ENCODE measurements at places on chromosomes 3 and 15.

- DNase-seq = no peak
Observed at GRCh38 chr15:76776480-76776879, 128.7 kb downstream of the SCAPER start.

- DNase-seq = no peak
Observed at GRCh38 chr15:25950014-25950413, 86.9 kb upstream of the ATP10A start.

DNA sequence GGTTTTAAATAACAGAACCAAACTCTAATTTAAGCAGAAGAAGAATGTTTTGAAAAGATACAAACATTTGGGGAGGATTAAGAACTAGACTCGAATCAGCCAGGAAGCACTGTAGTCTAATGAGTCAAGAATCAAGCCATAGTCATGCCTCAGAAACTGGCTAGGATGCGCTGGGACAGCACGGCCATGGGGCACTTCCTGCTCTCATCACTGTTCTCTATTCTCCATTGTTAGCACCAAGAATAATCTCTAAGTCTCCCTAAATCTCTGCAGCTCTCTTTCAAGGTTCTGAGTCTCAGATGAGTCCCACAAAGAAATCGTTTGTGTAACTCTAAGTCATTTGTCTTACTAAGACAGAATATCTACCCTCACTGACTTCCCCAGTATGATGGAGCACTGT lies 399.0 kb upstream of the KCNMB2 start:
- no peak for DNase-seq

GRCh38 chr3:172511783-172512762 lies 11.2 kb downstream of the TNFSF10 start:
- peak; percentile 47 for DNase-seq

DNA sequence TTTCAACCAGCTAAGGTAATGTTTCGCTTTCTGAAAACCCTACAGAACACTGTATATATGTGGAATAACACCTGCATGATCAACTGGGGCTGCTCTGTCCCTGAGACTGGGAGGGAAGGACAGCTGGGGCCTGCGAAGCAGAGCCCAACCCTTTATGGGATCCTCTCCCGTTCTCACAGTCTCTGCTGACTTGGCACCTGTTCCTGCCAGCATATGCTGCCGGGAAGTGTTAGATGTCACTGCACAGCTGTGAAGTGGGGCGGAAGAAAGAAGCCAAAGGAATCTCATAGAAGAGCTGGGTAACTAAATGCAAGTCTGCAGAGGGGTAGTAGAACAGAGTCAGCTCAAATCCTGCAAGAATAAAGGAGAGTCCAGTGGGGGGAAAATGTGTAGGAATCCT lies 29.6 kb downstream of the LRRC3B start:
- no peak for DNase-seq

GRCh38 chr3:157078131-157078810 lies 81.7 kb downstream of the CCNL1 start:
- no peak for DNase-seq

- no peak for DNase-seq
Observed at GRCh38 chr15:93583968-93584367, 495.0 kb upstream of the RGMA start.

GRCh38 chr15:50633653-50634052 lies 52.9 kb downstream of the TRPM7 start:
- no peak for DNase-seq

- DNase-seq = peak; percentile 1
Observed at GRCh38 chr15:70762469-70763119, 764 bp downstream of the UACA start.

DNA sequence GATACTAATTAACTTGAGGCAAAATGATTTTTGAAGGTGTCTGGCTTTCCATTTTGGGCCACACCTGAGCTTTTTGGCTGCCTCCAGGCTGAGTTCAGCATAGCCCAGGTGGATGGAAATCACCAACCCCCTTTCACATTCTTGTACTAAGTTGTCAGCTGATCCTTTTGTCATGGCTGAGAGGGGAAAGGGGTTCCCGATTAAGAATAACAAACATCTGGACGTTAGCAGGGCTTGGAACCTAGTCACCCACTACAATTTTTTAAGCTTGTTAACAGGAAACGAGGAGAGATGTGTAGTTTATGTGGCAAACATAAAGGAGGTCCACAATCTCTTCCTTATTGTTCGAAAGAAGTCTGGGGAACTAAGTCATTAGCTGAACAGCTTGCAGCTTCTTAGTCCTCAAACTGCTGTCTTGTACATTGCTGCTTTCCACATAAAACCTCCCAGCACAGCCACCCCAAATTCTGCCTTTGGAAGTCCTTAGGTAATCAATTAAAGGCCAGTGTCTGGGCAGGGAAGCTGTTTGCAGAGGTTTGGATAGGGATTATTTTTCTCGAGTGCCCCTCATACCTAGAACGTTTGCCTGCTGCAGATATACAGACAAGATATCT lies 5.0 kb downstream of the NR2F2 start:
- DNase-seq = no peak

- no peak for DNase-seq
Observed at GRCh38 chr3:60169755-60170154, 1081.5 kb downstream of the FHIT start.

GRCh38 chr3:162865466-162865865 lies 1368.9 kb downstream of the OTOL1 start:
- DNase-seq = no peak

DNA sequence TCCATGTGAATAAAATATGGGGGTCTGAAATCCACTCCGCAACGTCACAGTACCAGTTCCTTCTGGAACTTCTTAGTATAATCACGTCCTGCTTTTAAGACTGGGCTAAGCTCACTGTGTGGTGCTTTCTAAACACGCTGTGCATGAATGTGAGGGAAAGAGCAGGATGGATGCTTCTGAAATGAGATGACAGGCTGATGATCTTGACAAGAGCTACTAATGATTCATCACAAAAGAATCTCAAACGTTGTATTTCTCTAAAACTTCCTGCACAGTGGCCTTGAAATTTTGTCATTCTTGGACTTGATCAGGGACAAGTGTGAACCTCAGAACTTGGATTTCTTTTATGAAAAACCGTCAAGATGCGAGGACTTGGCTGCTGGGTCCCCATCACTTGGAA lies 221.4 kb downstream of the CADPS start:
- DNase-seq = no peak

DNA sequence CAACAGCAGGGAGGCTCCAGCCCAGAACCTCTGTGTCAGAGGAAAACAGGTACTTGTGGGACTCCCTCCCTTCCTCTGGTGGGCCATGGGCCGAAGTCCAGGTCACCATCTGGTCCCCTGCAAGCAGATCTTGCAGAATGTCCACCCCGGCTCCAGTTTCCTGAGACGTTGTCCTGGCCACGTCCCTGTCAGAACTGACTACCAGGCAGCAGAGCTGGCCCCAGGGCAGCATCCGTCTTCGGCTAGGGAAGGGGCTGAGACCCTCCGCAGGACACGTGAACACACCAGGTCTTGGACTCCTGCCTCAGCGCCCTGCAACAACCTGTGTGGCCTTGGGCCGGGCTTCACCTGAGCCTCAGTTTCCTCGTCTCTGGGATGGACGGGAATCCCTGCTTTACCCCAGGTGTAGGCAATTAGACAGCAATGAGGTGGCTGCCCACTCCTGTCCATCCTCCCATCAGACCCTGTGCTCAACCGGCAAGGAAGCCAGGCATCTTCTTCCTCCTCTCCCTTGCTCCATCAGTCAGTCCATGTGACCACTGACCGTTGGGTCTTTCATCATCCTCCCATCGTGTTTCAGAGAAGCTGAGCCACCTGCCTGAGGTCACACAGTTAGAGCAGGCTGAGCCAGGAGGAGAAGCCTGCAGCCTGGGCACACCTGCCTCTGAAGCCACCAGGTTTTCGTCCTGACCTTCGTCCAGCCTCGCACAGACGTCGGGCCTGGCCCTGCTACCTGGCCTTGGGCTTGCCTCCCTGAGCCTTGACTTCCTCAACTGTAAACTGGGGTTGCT lies 8.9 kb upstream of the PRKCD start:
- DNase-seq = no peak

- DNase-seq = no peak
Observed at GRCh38 chr3:156769721-156770654, 56.2 kb upstream of the LEKR1 start.

DNA sequence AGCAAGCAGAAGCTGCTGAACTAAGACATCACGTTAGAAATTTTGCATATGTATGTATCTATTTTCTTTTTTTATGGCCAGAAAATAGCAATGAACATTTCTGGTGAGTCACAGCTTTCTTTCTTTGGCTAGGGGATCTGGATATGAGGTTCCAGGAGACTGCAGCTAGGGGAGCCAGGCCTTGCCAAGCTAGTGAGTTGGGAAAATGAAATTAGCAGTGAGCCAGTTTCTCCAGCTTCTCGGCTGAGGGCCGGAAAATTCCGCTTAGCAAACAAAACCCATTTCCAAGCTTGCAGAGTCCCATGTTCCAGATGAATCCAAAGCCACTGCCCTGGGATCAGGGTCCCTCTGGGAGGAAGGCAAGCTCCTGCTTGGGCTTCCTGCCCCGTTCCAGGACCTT lies 137.6 kb downstream of the SRGAP3 start:
- no peak for DNase-seq

DNA sequence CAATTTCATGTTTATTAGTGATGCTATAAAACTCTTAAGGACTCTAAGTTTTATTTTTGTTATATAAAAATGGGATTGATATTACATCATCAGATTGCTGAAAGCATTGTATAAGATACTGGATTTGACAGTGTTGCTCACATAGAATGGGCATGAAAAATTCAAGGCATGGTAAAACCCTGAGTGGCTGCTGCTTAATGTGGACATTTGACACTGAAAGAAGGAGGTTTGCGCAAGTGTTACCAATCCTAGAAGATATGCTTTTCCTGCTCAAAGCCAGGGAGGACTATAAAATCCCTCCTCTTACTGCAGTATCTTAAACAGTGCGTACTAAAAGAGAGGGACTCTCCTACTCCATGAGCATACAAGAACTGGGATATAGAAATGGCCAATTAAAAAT lies 65.8 kb upstream of the PTX3 start:
- DNase-seq = no peak

- DNase-seq = no peak
Observed at GRCh38 chr3:36558961-36559360, 178.7 kb downstream of the STAC start.

- no peak for DNase-seq
Observed at GRCh38 chr15:61132211-61132610, 96.9 kb downstream of the RORA start.

DNA sequence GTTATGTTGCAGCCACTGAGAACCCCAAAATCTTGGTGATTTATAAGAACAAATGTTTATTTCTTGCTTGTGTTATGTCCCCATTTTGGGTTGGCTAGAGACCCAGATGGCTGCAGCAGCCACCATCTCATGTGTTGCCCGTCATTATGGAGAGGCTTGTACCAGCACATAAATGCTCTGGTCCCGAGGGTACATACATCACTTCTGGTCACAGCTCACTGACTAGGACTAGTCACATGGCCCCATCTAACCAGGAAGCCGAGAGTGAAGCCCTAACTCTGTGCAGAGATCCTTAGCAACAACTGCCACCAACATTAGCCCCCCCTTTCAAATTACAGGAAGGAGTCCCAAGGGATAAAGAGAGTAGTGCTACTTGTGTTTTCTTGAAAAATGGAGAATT lies 25.5 kb upstream of the HACD2 start:
- no peak for DNase-seq

GRCh38 chr15:85380812-85381642 lies 624 bp downstream of the AKAP13 start:
- DNase-seq = peak; percentile 52

DNA sequence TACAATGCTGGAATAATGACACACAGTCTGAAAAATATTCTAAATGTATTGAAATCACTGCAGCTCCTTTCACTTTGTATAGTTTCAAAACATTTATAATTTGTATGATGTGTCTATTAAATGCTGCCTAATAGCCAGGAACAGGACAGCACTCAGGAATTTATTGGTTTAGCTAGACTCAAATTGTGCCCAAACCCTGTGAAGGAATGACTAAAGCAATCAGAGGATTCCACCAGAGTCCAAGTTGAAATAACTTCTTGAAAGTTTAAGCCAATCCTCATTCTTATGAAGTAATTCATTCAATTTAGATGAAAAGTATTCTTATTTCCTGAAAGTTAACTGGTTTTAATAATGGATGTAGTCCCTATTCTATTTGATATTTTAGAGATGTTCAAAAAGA lies 267.0 kb downstream of the ZMAT3 start:
- DNase-seq = no peak

DNA sequence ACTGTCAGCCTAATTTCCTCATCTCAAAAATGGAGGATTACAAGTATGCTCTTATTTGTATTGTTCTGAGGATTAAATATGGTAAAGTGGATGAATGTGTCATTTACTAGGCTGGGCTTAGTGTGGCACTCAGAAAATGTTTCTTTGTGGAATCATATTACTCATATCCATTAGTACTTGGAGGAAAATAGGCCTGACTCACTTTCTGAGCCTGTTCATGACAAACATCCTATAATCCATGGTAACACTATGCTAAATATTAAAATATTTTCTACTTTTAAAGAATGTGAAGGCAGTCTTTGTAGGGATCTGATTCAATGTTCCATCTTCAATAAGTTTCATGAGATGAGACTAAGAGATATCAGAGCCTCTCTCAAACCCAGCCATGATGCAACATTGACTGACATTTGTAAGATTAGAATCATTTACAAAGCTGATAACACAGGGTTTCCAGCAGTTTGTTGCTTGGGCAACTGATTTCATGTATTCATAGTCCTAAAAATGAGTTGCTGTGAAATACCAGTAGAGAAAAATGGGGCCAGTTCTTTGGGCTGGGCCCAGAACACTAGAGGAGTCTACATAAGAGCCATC lies 1048.5 kb downstream of the NTRK3 start:
- no peak for DNase-seq

GRCh38 chr3:107208100-107208499 lies 169.1 kb upstream of the CCDC54 start:
- no peak for DNase-seq

- DNase-seq = no peak
Observed at GRCh38 chr3:132006605-132007204, 28.1 kb downstream of the CPNE4 start.

DNA sequence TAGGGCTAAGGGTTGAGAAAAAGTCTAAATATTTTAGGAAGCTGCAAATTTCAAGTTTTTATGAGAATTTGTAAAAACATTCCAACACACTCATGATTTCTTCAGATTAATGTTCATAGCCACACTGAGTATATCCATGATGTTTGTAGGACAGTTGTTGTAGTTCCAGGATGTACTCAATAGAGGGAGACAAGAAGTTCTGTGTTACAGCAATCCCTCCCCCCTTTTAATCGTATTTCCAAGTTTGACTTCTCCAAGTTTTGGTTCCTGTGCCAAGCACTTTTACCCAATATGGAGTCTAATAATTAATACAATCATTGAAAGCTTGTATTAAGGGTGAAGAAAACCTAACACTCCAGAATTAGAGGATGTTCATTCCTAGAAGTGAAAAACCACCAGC lies 143.4 kb downstream of the FEZF2 start:
- no peak for DNase-seq

GRCh38 chr3:30476368-30477084 lies 129.9 kb upstream of the TGFBR2 start:
- DNase-seq = no peak

- DNase-seq = no peak
Observed at GRCh38 chr15:75761446-75762356, 49.1 kb upstream of the CSPG4 start.
